NCI-H82 (cell line): ENCODE measurements at places on chromosomes 11 and 22.

DNA sequence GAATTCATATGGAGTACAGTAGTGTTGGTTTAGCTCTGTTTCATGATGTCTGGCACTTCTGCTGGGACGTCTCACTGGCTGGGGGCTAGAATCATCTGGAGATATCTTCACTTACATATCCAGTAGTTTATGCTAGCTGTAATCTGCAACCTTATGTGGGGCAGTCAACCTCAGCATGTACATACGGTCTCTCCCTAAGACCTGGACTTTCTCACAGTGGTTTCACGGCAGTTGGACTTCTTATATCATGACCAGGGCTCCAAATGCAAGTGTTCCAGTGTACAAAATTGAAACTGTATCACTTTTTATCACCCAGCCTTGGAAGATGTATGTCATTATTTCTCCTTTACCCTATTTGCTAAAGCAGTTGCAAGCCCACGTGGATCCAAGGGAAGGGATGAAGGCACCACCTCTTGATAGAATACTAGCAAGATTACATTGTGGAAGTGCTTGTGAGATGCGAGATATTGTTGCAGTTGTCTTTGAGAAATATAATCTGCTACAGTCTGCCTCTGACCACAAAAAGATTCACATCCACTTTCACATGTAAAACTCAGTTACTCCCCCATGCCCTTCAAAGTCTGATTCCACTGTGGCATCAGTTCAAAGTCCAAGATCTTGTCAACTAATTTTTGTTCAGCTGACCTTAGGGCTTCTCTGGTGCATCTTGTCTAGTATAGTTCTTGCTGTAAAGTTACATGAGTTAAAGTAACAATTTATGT, 316.6 kb upstream of the NCAM1 start:
- DNase-seq: no peak

DNA sequence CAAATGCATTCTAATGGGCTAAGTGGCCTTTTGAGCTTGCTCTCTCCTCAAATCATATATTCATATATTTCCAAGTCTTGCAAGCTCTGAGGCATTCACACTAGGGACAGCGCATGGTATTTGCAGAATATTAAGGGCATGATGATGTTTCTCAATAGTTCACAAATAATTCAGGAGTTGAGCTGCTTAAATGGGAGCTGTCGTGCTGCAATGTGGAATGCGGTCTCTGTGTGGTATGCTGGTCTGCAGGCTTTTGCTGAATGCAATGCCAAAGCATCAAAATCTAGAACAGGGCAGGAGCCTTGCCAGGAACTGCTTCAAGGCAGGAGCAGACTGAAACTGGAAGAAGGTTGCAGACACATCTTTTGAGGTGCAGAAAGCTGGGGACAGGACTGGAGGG, 1060.0 kb downstream of the TBC1D22A start:
- DNase-seq: no peak

DNA sequence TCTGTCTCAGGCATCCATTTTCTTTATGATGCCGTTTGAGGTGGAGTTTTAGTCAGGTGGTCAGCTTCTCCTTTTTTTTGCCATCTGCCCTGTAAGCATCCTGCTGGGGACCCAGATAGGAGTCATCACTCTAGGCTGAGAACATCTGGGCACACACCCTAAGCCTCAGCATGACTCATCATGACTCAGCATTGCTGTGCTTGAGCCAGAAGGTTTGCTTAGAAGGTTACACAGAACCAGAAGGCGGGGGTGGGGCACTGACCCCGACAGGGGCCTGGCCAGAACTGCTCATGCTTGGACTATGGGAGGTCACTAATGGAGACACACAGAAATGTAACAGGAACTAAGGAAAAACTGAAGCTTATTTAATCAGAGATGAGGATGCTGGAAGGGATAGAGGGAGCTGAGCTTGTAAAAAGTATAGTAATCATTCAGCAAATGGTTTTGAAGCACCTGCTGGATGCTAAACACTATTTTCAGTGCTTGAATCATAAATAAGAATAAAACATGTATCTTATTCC, 10.9 kb upstream of the HBE1 start:
- peak; percentile 25 for DNase-seq

- peak; percentile 47 for DNase-seq
Measured at GRCh38 chr11:10931761-10932670, 74.2 kb upstream of the ZBED5 start.

- DNase-seq: peak; percentile 34
Measured at GRCh38 chr11:79439886-79440570, 802 bp downstream of the TENM4 start.

DNA sequence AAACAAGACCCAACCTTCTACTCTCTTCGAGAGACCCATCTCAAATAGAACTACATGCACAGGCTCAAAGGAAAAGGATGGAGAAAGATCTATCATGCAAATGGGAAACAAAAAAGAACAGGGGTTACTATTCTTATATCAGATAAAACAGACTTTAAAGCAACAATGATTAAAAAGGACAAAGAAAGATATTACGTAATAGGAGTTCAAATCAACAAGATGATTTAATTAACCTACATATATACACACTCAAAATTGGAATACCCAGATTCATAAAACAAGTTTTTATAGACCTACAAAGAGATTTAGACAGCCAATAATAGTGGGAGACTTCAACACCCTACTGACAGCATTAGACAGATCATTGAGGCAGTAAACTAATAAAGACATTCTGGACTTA, 536.6 kb upstream of the RAG2 start:
- DNase-seq: no peak

DNA sequence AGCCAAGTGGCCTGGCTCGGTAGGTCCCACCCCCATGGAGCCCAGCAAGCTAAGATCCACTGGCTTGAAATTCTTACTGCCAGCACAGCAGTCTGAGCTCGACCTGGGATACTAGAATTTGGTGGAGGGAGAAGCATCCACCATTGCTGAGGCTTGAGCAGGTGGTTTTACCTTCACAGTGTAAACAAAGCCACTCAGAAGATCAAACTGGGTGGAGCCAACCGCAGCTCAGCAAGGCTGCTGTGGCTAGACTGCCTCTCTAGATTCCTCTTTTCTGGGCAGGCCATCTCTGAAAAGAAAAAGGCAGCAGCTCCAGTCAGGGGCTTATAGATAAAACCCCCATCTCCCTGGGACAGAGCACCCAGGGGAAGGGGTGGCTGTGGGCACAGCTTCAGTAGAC, 22.3 kb upstream of the OR5B21 start:
- DNase-seq: no peak

DNA sequence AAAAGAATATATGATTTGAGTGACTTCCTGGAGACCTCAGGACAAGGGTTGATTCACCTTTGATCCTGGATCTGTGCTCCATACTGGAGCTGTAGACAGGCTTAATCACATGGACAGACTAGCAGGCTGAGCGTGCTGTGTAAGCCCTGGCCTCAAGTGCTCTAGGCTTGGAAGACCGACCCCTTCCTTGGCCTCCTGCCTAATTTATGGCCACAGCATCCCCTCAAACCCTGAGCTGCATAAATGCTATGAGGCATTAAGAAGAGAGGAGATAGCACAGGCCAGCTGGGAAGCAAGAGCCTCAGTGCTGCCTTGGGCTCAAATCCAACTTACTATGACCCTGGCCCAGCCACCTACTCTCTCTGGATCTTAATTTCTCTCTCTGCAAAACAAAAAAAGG, 385.1 kb downstream of the BUD13 start:
- peak; percentile 68 for DNase-seq

DNA sequence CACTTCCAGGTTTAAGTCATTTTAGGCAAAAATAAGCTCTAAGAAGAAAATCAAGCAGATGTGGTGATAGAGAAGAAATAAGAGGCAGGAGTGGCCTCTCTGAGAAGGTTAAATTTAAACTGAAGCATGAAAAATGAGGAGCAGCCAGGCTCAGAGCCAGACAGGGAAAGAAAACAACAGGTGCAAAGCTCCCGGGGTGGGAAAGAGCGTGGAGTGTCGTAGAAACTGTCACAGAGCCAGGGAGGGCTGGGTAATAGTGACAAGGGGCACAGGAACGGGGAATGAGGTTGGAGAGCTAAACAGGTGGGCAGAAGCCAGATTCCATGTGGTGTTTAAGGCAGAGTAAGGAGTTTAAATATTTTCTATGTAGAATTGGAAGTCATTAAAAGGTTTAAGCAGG, 132.1 kb upstream of the BLID start:
- DNase-seq: no peak

DNA sequence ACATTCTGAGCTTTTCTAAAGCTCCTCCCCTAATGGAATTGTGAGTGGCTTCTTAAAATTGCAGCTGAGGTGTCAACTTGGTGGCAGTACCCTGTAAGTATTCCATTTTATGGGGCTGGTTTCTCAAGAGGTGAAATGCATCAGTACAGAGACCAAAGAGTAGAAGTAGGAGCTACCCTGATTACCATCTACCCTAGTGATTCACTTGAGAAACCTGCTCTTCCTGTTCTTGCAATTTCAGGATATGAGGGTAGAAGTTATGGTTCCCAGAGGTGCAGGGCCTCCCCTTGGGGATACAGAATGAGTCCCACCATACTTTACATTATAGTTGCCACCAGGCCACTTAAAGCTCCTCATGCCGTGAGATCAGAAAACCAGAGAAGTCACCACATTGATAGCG, 944.6 kb downstream of the OPCML start:
- DNase-seq: no peak

DNA sequence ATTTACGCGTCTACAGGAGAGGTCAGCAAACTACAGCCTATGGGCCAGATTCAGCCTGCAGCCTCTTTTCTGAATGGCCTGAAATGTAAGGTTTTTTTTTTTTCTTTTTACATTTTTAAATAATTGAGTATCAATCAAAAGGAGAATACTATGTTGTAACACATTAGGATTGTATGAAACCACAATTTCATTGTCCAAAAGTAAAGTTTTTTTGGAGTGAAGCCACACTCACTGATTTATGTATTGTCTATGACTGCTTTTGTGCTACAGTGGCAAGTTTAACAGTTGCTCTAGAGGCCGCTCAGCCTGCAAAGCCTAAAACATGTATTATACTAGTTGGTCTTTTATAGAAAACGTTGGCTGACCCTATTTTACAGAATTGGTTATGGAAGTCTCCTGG, 923.2 kb downstream of the NTM start:
- DNase-seq: no peak

GRCh38 chr22:25027043-25027906, 74.8 kb downstream of the KIAA1671 start:
- DNase-seq: no peak

DNA sequence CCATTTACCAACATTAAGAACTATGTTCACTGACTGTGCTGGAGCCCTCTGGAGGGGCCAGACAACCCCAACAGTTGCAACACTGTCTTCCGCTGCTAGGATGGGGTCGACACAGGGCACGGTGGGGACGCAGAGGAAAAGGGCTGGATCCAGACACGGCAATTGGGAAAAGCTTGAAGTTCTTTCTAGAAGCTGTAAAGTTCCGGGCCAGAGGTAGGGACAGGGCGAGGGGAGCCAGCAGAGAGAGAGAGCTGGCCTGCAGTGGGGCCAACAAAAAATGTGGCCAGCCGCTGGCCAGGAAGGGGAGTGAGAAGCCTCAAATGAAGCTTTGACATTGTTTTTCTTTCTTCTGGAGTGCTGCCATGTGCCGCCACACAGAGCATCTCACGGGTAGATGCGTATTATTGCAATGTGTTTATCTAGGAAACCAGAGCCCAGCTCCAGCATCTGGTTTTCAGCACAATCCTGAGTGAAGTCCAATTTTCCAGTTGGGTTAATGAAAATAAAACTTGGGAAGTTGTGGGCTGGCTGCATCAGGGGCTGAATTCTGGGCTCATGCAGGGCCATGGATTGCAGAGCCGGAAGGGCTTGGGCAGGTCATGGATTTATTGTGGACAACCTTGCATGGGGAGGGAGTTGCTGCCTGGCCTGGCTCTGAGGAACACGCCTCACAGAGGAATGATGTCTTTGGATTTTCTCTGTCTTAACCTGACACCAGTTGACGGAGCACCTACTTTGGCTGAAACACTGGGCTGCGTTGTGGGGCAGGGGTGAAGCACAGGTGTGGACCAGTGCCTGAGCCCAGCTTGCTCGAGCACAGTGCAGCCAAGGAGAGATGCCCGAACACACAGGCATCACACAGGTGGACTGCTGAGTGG, 67.6 kb upstream of the AMPD3 start:
- no peak for DNase-seq

GRCh38 chr11:113090716-113091480, 129.7 kb downstream of the NCAM1 start:
- no peak for DNase-seq

DNA sequence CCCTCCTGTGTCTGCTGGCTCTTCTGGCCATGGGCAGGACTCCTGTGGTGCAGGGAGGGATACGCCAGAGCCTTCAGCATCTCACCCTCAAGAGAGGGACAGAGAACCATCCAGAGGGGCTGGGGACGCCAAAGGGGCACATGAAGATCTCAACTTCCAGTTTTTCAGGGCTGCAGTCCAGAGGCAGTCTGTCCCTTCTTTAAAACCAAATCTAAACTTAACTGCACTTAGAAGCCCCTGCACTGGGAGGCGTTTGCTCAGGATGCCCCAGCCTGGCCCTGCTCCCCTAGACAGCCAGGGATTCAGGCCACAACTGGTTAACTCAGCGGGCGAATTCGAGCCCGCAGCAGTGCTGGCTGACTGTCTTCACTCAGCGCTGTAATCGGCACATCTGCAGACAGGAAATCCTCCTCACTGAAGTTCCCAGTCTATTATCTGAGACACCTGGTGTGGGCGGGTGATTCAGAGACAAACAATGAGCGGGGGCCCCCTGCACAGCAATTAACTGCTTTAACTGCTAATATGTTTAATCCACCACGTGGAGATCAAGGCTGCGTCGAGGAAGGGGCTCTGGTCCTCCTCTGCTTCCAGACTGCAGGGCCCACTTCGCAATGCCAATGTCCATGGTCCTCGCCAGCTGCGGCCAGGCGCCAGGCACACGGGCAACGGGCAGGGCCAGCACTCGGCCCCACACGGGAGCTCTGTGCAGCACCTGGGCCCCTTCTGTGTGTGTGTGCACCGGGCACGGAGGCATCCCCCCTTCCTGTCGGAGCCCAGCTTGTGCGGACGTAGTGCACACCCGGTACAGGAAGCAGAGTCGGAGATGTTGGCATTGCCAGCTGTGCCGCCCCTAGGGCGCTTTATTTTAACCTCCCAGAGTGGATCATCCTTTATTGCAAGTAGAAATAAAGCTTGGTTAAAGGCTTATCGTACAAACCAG, 36.9 kb upstream of the GNB1L start:
- peak; percentile 97 for DNase-seq

- DNase-seq: no peak
Measured at GRCh38 chr22:45688600-45689080, 17.0 kb downstream of the ATXN10 start.

DNA sequence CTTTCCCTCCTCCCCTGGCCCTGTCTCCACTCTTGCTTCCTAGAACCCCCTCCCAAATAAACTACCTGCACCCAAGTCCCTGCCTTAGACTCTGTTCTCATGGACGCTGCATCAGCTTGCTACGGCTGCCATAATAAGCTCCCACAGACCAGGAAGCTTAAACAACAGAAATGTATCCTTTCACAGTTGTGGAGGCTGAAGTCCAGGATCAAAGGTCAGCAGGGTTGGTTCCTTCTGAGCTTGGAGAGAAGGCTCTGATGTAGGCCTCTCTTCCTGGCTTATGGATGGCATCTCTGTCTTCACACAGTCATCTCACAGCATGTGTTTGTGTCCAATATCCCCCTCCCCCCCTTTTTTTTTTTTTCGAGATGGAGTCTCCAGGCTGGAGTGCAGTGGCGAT, 23.4 kb downstream of the CBX7 start:
- DNase-seq: no peak
